Suprapubic skin (tissue), 4 donors: ENCODE measurements at places on chromosomes 1 and 21. TPM values are rescaled to one million over a fixed set of nuclear protein-coding genes. Genes with fewer than 3 reads are reported as not detected.

GRCh38 chr1:30035522-30036228 is 687.7 kb downstream of the MATN1 start:
- no peak for DNase-seq

Gene CASQ1
- not detected for total RNA-seq

- no peak for DNase-seq
Measured at GRCh38 chr1:201828217-201828819, 639 bp upstream of the IPO9 start.

DNA sequence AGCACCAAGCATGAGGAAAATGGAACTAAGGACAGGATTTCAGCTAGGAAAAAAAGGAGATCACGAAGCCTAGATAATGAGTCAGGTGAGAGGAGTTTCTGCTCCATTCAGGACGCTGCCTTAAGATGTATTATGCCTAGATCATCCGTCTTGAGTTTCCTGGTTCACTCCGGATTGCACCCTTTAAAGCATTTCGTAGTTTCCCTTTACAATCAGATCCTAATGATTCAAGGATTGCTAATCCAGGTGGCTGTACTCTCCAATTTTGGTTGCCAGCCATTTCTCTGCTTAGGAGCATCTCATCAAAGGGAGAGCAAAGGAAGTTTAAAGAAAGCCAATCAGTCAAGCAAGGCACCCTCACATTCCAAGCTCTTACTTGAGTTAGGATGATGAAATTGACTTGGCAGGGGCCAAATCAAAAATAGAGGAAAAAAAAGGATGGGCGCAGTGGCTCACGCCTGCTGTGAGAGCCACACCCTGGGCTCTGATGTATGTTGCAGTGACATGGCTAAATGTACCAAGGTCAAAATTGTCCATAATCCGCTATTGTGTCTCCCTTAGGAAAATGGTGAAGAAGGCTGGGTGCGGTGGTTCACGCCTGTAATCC is 156.9 kb upstream of the SOD1 start:
- DNase-seq = no peak

Gene RHBDL2
- total RNA-seq = 10.6 TPM
